D341Med (cell line): ENCODE measurements at places on chromosomes 5 and 9.

DNA sequence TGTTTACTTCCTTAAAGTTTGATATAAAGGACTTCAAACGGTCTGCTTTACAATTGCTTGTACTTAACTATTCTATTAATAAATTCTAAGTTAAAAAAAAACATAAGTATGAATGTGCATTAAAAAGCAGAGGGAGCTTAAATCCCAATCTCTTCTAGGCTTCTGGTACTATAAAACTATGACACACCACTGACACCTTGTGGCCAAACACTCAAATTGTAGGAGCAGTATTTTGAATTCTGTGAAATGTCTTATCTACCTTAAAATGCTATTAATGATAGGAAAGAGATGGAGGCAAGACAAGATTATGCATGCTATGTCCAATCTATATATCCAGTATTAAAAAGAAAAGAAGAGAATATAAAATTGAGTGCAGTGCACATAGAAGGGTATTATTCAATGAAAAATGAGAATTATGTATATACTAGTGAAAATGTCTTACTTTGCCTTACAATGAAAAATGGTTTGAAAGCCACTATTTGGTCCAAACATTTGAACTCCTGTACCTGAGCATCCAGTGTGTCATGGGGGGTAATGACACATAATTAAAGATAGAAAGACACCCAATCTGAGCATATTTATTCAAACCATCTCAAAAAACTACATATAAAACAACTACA is 87.6 kb downstream of the ERP44 start:
- peak; percentile 46 for DNase-seq

GRCh38 chr5:16539169-16539666 is 73.6 kb upstream of the ZNF622 start:
- DNase-seq = no peak

- DNase-seq = no peak
Measured at GRCh38 chr9:13971966-13972655, 341.8 kb downstream of the NFIB start.

DNA sequence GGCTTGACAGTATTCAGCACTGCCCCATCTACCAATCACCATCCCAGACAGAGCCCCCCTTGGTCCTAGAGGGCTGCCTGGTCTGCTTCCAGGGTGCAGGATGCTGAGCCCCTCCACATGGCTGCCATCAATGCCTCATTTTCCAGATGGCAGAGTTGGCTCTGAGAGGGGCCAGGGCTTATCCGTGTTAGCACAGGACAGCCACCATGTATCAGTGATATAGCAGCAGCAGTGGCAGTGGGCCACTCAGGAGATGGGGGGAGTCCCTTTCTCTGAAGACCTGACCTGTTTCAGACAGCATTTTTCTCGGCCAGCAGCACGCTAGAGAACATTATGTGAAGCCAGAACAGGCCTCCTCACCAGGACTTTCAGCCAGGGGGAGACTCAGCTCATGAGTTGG is 1.6 kb upstream of the SMIM32 start:
- DNase-seq = no peak
